ENCODE measurements at places on chromosomes 3 and 15. TPM values are rescaled to one million over a fixed set of nuclear protein-coding genes. Genes with fewer than 3 reads are reported as not detected.

DNA sequence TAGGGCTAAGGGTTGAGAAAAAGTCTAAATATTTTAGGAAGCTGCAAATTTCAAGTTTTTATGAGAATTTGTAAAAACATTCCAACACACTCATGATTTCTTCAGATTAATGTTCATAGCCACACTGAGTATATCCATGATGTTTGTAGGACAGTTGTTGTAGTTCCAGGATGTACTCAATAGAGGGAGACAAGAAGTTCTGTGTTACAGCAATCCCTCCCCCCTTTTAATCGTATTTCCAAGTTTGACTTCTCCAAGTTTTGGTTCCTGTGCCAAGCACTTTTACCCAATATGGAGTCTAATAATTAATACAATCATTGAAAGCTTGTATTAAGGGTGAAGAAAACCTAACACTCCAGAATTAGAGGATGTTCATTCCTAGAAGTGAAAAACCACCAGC, 143.4 kb downstream of the FEZF2 start:
- no peak for DNase-seq

- no peak for DNase-seq
Observed at GRCh38 chr3:179348325-179349013, 960 bp downstream of the MFN1 start.

GRCh38 chr15:99054892-99055291, 47.3 kb upstream of the PGPEP1L start:
- no peak for DNase-seq

DNA sequence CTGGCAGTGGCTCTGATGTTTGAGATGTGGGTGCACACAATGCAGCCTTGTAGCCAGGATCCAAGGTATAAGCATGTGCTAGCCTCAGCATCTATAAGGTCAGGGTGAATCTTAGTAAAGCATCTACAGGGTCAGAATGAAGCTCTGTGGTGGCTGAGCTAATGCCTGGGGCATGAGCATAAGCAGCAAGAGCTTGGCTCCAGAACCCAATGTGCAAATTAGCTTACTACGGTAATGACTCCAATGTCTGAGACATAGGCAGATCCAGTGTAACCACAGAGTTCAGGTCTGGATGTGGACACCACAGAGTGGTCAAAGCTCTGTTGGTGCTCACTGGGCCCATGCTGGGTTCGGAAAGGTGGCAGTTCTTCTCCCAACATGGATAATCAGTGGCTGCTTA, 304.5 kb upstream of the NECTIN3 start:
- DNase-seq, result no peak

GRCh38 chr3:159824333-159824732, 164.3 kb upstream of the IL12A start:
- DNase-seq, result peak; percentile 35

DNA sequence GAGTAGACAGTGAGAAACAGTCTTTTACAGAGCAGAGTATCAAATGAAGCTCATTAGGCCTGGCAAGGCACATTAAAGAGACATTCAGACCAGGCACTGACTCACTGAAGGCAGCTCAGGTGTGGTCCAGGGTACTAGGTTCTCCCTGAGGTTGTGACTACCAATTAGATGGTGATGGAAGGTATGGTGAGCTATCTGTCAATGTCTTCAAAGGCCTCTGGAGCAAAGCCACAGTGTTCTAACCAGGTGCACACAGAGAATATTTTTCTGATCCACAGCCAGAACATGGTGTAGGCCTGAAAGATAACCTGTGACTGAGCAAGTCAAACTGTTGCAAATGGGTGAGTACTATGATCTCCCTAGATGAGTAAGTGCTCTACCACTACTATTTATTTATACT, 51.5 kb downstream of the EOMES start:
- no peak for DNase-seq

DNA sequence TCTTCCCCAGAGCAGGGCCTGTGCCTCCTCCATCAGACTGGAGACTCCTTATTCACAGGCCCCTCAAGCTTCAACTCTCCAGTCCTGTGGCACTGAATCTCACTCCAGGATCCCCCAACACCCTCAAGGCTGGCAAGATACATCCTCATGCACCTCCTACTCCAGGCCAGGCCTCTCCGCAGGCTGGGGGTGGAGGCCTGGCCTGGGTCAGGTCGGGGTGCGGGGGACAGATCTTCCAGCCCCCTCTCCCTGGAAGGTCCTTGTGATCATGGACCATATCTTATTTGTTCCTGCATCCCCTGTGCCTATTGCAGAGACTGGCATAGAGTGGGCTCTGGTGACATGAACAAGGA, 147.3 kb downstream of the SMAD6 start:
- no peak for DNase-seq

DNA sequence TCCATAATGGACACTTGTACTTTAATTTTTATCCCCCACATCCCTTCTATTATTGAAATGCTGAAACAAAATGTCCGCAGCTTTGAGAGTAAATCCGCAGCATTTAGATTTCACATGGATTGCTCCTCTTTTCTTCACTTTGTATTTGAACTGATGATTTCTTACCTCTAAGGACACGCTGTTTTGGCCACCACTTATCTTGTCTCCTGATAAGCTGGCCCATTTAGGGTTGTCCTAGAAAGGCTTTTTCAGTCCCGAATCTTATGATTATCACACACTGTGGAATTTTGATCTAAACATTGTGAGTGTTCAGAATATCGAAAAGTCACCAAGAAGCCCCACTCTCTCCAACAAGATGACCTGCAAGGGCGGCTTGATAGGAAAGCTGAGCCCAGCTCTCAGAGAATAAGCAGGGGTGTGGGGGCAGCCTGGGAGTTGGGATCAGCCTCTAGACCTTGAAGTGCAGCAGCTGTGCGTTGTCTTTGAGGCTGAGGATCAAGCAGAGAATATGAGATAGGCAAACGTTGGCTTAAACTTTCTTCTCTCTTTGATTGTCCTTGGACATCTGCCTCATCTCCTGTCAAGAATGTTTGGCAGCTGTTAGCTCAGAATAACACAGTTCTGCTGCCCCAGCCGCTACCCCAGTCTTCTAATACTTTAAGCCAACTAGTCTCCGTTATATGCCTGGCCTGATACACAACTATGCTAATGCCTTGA, 399.7 kb upstream of the NR2F2 start:
- DNase-seq, result no peak

DNA sequence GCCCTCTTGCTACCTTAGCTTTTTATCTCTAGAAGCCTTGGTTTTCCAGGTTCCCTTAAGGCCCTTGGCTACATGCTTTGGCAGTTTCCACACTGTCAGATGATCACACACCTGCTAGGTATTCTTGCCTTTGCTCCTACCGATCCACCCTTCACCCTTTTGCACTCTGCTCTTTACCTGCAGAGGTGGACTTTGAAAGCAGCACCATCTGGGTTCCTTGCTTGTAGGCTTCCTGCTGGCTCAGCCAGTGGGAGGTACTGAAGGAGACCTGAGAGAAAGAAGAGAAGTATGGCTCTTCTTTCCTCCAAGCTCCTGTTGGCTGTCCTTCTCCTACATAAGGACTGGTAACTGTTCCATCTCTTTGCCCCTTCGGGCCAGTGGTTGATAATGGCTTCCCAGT, 7.3 kb upstream of the ZNF592 start:
- no peak for DNase-seq

- no peak for DNase-seq
Observed at GRCh38 chr3:24714436-24714835, 219.8 kb upstream of the THRB start.

GRCh38 chr15:81291916-81292522, 31.9 kb downstream of the STARD5 start:
- DNase-seq, result no peak

- DNase-seq, result peak; percentile 35
Observed at GRCh38 chr15:90845201-90845949, 23.0 kb upstream of the FURIN start.

DNA sequence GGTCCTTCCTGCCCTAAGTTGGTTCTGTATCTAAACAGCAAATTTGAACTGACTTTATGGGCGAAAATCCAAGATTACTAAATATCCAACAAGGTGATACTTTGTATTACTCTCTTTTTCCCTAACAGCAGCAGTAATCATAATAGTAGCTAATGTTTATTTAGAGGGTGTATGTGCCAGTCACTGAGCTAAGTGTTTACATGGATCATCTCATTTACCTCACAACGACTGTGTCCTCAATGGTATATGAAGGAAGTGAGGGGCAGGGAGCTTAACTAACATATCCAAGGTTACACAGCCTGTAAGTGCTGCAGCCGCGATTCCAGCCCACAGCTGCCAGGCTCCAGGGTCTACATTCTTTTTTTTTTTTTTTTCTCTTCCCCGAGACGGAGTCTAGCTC, 10.3 kb upstream of the LRRC34 start:
- DNase-seq, result no peak

DNA sequence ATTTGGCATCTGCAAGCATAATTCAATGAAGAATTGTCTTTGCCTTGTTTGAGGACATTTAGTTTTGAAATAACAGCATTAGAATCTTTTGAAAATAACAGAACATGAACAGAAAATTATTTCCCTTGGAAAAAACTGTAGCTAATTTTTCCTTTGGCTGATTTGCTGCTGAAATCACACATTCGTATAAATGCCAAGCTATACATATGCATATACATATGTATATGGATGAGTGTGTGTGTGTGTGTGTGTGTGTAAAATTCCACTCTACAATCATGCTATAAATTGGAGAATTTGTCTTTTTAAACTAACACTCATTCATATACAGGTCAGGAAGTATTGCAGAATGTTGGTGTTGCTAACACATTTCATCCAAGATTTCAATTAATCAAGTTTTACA, 57.9 kb downstream of the SAMMSON start:
- DNase-seq, result no peak

GRCh38 chr3:133820889-133821675, 15.5 kb downstream of the SRPRB start:
- DNase-seq, result no peak

DNA sequence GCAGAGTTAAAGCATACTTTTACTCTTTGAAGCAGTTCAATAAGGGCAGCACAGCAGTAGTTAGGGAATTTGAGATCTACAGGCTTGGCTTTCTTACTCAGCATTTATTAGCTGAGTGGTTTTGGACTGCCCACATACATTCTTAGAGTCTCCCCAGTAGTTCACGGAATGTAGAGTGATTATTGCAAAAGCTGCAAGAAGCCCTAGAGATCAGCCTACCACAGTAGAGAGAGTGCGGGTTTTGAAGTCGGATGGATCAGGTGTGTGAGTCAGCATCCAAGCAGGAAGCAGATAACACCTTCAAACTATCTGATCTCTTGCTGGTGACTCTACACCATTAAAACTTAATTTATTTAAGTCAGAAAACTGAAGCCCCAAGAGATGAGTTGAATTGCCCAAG, 171.9 kb downstream of the SYNPR start:
- no peak for DNase-seq

GRCh38 chr3:50317300-50317699, 5.2 kb downstream of the HYAL2 start:
- no peak for DNase-seq

KIF15 gene
- total RNA-seq, result 1.4 TPM

KIF23 gene
- total RNA-seq, result 0.82 TPM

PLSCR2 gene
- not detected for total RNA-seq

SCAANT1 gene
- total RNA-seq, result not detected

TMEM212 gene
- total RNA-seq, result not detected

DNAH12 gene
- not detected for total RNA-seq

SMCO1 gene
- 10.7 TPM for total RNA-seq

CRABP1 gene
- not detected for total RNA-seq

RLBP1 gene
- not detected for total RNA-seq

COL6A5 gene
- total RNA-seq, result not detected

CCDC39 gene
- total RNA-seq, result not detected

RGMA gene
- 18.4 TPM for total RNA-seq

UBR1 gene
- 21.5 TPM for total RNA-seq
